IPS DF 6.9 (cell line): ENCODE measurements at places on chromosomes 13 and 19.

- DNase-seq = no peak
Observed at GRCh38 chr19:1093811-1094553, 1.2 kb downstream of the POLR2E start.

GRCh38 chr19:22332924-22333323 lies 46.7 kb downstream of the ZNF729 start:
- DNase-seq = no peak

GRCh38 chr13:99749271-99750019 lies 222.1 kb downstream of the ZIC5 start:
- no peak for DNase-seq

GRCh38 chr19:54606230-54606629 lies 12.8 kb downstream of the LILRA1 start:
- DNase-seq = no peak

DNA sequence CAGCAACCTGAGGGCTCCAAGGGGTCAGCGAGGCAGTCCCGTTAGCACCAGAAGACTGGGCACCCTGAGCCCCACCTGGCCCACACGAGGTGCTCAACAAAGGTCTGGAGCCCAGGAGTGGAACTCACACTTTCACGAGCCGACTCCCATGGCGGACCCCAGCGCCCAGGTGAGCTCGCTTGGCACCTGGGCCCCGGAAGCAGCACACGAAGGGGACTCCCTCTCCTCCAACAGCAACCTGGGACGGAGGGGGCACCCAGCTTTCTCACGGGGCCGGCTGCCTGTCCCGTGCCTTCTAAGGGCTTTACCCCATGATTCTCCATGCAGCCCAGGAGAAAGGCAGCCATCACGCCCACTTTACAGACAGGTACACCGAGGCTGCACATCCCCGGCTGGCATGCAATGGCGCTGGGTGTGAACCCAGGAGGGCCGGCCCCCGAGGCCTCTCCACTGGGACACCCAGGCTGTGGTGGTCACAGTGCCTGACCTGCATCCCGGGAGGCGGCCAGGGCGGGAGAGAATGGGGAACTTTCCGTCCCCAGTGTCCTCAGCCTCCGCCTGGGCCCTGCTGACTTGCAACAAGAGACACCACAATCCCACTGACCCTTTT lies 5.0 kb downstream of the PIP5K1C start:
- DNase-seq = no peak

- DNase-seq = no peak
Observed at GRCh38 chr19:1481224-1481892, 2.3 kb upstream of the C19orf25 start.

DNA sequence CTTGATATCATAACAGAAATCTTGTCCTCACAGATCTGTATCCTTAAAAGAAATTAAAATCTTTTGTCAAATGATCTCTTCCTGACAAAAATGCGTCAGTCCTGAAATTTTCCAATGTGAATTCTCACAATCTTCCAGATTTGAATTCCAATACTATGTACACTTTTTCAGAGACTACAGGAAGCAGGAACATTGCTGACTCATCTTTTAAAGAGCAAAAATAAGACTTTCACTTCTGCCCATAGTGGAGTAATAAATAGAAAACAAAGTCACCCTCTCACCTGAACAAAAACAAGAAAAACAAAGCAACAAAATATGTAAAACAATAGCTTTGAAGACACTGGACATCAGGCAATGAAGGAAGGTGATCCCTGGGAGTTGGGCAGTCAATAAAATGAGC lies 167.0 kb upstream of the IPO5 start:
- DNase-seq = no peak

DNA sequence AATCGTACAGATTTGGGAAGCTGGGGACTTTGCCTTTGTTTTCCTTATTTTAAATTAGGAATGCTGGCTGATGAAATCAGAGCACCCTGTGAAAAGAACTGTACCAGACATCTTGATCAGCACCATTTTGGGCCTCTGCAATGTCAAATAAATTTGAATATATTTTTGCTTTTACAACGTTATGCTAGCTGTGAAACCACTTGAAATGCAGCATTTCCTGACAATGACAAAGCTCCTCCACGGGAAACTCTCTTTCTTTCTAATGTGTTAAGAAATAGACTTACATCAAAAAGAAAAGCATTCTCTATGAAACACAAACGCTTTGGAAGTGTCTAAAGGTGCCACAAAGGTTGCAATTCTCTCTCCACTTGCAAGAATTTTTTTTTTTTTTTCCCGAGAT lies 47.1 kb upstream of the MAP3K10 start:
- DNase-seq = no peak

GRCh38 chr13:102035969-102036368 lies 365.9 kb downstream of the FGF14 start:
- DNase-seq = no peak

- DNase-seq = peak; percentile 16
Observed at GRCh38 chr13:33379608-33380007, 94.1 kb upstream of the STARD13 start.

DNA sequence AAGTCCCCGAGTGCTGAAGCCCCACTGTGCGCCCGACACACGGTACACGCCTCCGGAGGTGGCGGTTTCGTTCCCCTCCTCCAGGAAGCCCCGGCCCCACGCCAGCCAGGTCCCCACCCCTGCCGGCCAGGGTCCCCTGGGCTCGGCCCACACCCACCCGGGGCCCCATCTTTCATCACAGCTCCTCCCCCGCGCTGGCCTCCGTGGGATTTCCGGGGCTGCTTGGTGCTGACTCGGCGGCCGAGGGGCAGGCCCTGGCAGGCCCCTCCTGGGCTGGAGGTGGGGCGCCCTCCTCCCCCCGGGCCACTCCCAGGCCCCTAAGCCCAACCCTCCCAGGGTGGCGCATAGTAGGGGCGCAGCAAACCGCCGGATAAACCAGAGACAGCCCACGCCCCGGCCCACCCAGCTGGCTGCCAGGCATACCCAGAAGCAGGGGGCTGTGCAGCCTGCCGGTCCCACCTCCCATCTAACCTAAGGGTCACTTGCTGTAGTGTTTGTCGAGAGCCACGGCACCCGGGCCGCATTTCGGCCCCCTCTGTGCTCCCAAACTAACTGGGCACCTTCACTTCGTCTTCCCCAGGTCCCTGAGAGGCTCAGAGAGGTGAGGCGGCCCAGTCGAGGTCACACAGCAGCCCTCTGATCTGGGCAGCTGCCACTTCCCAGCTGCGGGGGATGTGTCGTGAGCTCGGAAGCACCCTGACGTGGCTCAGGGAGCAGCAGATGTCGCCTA lies 6.6 kb downstream of the ZBTB7A start:
- no peak for DNase-seq

GRCh38 chr19:3480383-3481091 lies at the start of gene SMIM24:
TSS of gene SMIM24 (minus strand) at chr19:3480525. CDS start at chr19:3480463, 62 bp downstream.
- DNase-seq = no peak

DNA sequence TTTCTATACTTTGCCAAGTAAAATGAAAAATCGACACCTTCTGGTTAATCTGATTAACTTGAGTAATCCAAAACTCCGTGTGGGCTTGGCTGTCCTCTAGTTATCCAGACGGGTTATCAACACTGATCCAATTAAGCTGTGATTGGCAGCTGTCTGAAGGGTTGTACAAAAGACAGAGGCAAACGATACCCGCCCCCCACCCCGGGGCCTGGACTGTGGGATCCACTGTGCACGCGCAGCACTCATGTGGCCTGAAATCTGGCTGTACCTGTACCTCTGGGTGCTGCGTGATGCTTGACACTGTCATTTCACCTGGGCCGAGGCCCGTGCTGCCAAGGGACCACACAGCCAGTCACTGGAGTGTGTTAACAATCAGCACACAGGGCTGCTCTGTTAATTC lies 53.5 kb downstream of the COL4A2 start:
- no peak for DNase-seq

GRCh38 chr13:38899571-38899970 lies 91.1 kb downstream of the STOML3 start:
- DNase-seq = no peak

DNA sequence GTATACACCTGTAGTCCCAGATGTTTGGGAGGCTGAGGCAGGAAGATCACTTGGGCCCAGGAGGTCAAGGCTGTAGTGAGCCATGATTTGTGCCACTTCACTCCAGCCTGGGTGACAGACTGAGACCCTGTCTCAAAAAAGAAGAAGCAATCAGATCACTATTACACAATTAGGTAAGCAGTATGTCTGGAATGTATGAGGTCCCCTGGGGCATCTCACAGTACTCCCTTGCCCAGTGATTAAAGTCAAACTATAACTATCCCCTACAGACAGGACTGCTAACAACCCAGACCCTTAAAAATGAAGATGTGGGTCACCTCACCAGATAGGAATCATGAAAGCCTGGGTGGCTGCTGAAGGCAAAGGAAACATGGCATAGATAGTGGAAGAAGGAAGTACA lies 9.4 kb upstream of the PAN3 start:
- no peak for DNase-seq

- DNase-seq = no peak
Observed at GRCh38 chr19:10523135-10523636, 5.9 kb upstream of the S1PR5 start.

- DNase-seq = no peak
Observed at GRCh38 chr19:1363599-1363998, 20.1 kb upstream of the NDUFS7 start.

GRCh38 chr19:20453425-20453935 lies 112.1 kb downstream of the ZNF737 start:
- DNase-seq = no peak

DNA sequence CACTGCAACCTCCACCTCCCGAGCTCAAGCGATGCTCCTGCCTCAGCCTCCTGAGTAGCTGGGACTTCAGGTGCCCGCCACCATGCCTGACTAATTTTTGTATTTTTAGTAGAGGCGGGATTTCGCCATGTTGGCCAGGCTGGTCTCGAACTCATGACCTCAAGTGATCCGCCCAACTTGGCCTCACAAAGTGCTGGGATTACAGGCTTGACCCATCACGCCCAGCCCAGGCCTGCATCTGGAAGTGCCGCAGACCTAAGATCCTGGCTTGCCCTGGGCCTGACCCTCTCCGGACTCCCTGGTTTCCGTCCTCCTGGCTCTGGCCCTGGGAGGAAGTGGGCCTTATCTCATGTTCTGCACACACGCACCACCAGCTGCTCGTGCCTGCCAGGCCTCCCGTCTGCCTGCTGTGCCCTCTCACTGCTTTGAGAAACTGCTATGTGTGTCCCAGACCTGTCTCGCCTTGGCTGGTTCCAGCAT lies 4.7 kb upstream of the PTGIR start:
- no peak for DNase-seq

DNA sequence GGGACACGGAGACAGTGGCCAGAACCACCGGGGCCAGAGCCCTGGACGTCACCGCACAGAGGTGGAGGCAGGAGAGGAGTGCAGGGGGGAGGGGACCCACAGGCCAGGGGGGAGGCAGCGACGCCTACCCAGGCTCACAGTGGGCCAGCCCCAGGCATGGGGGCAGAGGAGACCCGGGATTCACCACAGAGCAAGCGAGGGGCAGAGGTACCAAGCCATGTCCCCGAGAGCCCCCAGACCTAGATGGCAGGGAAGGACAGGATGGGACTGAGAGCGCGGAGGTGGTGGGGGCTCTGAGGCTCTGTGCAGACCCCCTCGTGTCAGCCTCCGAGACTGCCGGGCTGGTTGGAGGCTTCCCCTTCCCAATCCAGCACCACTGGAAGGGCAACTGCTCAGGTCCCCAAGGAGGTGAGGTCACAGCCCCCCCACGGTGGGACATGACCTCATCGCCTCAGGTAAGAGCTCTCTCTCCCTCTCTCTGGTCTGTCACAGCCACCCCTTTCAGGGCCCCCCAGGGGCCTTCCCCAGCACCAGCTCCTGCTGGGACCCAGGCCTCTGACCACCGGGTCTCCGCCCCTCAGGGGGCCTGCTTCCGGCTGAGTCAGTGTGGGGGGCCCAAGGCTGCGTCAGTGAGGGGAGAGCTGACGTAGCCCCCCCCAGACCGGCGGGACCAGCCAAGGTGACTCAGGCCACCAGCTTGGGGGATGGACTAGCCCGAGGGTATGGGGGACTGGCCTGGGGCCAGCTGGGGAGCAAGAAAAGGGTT lies 2.2 kb upstream of the IL11 start:
- DNase-seq = no peak

DNA sequence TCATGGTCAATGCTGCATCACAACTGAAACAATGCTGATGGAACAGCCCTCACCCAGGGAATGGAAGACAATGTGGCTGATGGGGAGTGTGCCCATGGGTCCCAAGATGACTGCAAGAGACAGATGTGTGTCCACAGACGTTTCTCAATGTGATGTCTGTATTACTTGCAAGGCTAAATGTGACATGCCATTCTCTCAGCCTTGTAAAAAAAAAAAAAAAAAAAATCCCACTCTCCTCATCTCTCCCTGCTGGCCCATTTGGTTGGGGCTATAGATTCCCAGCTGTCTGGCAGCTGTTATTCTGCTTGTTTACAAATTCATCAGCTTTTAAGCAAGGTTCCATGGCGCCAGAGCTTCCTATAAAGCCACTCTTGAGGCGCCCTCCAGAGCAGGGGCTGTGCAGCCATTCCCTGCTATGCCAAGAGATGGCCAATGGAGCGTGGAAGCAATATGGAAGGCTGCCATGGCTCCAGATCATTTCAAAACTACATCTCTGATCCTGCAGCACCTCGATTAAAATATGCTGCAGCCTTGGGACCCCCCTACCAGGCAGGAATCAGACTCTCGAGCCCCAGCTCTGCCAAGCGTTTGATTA lies 294.8 kb downstream of the FOXO1 start:
- DNase-seq = no peak

DNA sequence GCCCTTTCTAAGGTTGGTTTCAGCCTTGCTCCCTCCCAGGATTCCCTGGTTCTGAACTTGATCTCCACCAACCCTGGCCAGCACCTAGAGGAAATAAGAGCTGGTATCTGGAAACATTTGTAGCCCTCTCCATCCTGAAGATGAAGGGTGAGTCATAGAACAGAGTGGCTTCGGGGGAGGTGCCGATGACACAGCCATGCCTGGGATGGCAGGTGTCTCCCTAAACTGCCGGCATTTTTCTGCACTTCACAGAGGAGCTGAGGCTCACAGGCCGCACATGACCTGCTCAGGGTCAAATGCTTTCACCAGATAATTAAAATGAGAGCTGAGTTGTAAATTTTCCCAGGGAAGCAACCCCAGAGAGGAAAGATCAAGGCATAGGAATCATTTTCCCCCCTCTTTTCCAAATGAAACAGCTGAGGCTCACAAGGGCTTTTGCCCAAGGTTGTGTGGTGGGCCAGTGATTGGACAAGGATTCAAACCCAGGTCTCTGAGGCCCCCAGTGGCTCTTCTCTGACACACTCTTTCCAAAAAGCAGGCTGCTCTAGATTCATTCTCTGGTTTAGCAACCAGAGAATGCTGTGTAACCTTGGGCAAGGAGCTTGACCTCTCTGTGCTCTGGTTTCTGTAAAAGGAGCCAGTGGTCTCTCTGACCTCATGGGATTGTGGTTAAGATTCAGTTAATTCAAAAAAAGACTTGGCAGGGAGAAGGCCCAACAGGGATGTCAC lies 1.2 kb upstream of the SLC25A42 start:
- DNase-seq = no peak

DNA sequence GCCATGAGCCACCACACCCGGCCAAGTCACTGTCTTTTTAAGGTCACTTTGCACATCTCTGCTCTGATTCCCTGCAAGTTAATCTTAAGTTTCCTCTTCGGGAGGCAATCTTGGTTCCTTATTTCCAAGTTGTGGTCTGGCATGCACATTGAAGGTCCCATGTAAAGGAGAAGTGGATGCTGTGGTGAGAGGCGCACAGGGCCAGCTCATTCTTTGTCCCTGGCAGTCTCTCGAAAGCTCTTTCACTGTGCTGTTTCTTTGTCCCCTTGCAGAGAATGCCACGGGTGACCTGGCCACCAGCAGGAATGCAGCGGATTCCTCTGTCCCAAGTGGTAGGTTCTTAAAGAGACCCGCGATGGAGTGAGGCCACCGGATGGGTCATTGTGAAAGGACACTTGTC lies 16.4 kb upstream of the C19orf33 start:
- no peak for DNase-seq
